Kidney (tissue), 22 donors: ENCODE measurements at places on chromosomes 12 and 14. TPM values are rescaled to one million over a fixed set of nuclear protein-coding genes. Genes with fewer than 3 reads are reported as not detected.

GRCh38 chr12:31560516-31560915 lies 30.4 kb downstream of the DENND5B start:
- no peak for DNase-seq

Gene FGF23
- not detected for polyA plus RNA-seq

DNA sequence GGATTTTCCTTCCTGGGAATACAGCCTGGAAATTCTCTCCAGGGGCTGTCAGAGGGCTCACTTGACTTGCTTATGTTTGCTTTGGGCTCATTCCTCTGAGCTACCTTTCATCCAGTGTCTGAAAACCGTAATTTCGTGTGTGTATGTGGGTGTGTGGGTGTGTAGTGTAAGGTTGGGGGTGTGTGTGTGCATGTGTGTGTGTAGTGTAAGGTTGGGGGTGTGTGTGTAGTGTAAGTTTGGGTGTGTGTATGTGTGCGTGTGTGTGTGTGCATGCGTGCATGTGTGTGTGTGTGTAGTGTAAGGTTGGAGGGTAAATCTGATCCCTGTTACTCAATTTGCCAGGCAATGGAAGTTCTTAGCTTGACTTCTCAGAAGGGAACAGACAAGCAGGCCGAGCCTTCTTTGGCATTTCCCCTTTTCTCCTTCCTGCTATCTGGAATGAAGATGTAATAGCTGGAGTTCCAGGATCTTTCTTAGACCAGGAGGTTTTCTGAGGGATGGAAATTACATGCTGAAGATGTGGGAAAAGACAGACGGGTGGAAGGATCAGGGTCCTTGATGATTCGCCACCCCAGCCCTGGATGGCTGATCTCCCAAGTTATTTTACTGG lies 15.5 kb upstream of the BEGAIN start:
- no peak for DNase-seq

Gene FAM181A
- not detected for polyA plus RNA-seq
